ENCODE measurements at places on chromosomes 7 and 10. TPM values are rescaled to one million over a fixed set of nuclear protein-coding genes. Genes with fewer than 3 reads are reported as not detected.
A peak's percentile ranks its signal among the peaks of the same experiment; 100 is the strongest.

The RBP4 gene
- 0.17 TPM for total RNA-seq

GRCh38 chr10:130495891-130496636 is 359.9 kb downstream of the GLRX3 start:
- DNase-seq = no peak

GRCh38 chr10:63286754-63287264 is 153.7 kb downstream of the NRBF2 start:
- no peak for DNase-seq

The RBM33 gene
- total RNA-seq = 30.8 TPM

The LIPK gene
- 0.17 TPM for total RNA-seq

The PITX3 gene
- total RNA-seq = 6.5 TPM

The HABP2 gene
- not detected for total RNA-seq

DNA sequence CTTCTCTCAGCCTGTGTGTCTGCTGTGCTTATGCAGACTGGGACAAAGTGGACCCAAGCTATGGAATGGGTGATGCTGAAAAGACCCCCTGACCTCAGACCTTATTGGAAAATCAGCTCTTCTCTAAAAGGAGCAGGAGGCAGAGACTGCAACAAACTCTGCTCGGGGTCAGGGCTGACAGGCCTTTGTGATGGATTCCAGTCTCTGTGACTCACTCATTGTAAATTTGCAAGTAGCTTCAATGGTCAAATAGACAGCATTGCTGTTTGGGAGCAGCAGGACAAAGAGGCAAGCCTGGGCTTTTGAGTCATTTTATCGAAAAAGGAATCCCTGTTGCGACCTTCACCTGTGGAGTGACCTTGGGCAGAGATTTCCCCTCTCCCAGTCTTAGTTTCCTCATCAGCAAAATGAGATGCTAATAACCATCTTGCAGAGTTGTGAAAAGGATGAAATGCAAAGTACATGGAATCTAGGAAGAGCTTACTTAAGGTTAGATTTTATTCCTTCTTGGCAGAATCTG is 26.1 kb upstream of the GPR26 start:
- no peak for DNase-seq

The TAS2R5 gene
- total RNA-seq = not detected

The HOXA2 gene
- total RNA-seq = 0.51 TPM

DNA sequence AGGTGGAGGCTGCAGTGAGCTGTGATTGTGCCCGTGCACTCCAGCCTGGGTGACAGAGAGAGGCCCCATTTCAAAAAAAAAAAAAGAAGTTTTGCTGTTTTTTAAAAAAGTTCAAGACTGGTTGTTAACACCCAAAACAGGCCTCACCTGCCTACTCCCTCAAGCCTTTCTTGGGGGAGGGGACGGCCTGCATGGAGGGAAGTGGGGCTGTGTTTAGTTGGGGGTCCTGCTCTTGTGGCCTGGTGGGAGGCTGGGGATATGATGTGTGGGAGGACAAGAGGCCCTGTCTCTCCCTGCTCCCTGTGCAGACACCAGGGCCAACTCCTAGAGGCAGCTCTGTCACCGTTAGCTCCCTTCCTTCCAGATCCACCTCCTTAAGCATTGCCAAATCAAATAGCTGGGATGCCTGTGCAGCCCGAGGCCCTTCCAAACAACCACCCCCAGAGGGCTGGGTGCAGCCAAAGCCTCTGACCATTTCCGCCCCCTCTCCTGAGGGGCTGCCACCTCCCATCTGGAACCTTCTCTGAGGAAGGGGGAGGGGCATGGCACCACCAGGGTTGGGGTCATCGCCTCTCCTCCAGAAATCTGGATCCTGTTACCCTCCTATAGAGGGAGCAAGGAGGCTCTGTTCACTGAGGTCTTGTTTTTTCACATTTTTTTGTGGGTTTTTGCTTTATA is 32.9 kb upstream of the ANKRD2 start:
- DNase-seq = peak; percentile 40

- no peak for DNase-seq
Measured at GRCh38 chr10:108545921-108546320, 1377.4 kb downstream of the XPNPEP1 start.

The SPOCK2 gene
- total RNA-seq = 0.06 TPM

The TMEM243 gene
- total RNA-seq = 39.0 TPM

DNA sequence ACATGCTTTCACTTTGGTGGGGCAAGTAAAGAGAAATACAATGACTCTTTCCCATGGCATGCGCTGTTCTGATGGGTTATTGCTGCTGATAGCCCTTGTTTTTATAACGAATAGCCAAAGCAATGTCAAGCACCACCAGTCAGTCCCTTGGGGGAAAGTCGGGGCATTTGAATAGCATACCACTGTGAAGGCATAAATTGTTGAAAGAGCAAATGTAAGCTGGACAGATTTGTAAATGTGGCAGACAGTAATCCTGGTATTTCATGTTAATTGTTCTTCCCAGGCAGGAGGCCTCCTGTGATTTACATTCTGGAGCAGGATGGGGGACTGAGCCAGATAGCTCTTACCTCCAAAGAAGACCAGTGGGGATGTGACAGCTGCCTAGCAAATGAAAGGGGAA is 293.3 kb downstream of the ADRA2A start:
- no peak for DNase-seq

The OR2F1 gene
- not detected for total RNA-seq

GRCh38 chr10:100192350-100192749 is 6.5 kb upstream of the ERLIN1 start:
- DNase-seq = no peak

The PON2 gene
- 272 TPM for total RNA-seq

The DNAH11 gene
- under 0.01 TPM for total RNA-seq

The MUC3A gene
- not detected for total RNA-seq

The SP4 gene
- total RNA-seq = 8.3 TPM

DNA sequence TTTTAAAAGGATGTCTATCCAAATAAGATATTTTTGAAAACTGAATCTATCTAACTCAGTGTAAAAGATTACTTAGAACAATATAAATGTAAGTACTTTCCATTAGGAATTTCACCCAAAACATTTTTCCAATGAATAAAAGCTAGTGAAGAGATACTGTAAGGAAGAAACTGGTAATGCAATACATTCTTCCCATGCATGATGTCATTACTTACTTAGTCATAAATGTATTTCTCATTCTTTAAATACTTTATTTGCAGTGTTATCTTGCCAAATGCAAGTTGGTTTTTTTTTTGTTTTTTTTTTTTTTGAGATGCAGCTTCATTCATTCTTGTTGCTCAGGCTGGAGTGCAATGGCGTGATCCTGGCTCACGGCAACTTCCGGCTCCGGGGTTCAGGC is 265.6 kb downstream of the PHF14 start:
- DNase-seq = no peak

The NRP1 gene
- 174 TPM for total RNA-seq

DNA sequence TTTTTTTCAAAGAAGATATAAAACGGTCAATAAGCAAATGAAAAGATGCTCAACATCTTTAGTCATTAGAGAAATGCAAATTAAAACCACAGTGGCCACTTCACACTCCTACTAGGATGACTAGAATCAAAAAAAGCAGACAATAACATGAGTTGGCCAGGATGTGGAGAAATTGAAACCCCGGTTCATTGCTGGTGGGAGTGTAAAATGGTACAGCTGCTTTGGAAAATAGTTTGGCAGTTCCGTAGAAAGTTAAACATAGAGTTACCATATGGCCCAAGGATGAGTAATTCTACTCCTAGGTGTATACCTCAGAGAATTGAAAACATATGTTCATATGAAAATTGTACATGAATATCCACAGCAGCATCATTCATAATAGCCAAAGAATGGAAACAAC is 573.3 kb downstream of the GALNT17 start:
- DNase-seq = peak; percentile 43

The LBX1 gene
- 1.7 TPM for total RNA-seq

The HEPACAM2 gene
- total RNA-seq = not detected

DNA sequence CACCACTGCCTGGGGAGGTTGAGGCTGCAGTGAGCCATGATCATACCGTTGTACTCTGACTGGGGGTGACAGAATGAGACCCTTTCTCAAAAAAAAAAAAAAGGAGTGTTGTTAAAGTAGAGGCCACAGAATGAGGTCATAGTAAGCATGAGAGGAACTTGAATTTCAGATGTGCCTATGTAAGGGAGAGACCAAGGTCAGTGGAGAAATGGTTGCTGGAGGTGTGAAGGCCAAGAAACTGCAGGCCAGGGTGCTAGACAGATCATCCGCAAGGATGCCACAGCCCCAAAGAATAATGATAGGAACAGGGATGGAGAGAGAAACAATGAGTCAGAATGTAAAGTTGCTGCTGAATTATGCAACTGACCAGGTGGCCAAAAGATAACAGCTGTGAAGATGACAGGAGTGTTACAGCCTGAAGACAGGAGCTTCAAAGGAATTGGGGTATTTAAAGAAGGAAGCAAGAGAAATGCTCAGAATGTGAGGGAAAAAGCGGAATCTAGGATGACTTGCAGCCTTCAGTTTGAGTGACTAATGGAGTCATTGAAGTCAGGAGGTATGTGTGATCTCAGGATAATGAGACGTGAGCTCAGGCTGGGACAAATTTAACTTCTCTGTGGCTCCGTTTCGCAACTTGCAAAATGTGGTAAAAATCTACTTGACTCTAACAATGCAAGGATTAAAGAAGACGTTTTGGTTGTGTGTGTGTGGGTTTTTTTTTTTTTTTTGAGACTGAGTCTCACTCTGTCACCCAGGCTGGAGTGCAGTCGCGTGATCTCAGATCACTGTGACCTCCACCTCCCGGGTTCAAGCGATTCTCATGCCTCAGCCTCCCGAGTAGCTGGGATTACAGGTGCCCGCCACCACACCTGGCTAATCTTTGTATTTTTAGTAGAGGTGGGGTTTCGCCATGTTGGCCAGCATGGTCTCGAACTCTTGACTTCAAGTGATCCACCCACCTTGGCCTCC is 22.2 kb downstream of the TYW1B start:
- DNase-seq = peak; percentile 98

DNA sequence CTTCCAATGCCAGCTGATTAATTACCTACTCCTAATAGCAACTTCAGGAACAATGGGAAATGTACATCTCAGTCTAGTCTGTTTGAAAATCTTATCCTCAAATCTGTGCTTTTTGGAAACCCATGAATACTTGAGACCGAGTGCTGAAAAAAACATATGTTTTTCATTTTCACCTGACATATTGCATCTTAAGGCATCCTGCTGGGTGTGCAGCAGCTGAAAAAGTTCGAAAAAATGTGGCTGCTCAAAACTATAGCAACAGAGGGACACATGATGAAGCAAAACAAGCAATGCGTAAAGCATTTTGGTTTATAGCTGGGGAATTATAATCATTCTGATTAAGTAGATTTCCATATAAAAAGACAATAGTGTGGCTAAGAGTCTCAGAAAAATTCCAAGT is 218.0 kb downstream of the CREB5 start:
- DNase-seq = no peak

GRCh38 chr10:20767028-20767427 is 130.1 kb downstream of the NEBL start:
- peak; percentile 73 for DNase-seq

- no peak for DNase-seq
Measured at GRCh38 chr10:46287846-46288477, 1.2 kb downstream of the ANTXRL start.

DNA sequence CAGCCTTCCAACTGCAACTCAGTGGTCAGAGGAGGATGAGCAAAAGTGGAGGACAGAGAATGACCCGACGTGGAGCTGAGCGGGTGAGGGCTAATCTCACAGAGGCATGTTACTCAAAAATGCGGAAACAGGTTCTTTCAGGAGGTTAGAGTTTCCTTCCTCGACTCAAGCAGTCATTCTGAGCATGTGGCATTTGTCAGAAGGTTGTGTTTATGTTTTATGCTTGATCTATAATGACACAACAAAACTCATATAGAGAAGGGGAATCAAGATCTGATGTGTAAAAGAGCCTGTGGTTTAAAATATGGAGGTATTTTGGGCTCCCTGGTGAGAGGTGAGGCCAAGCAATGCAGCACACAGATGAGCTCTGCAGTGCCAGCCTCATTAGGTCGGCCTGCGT is 311.4 kb downstream of the ADARB2 start:
- no peak for DNase-seq

The KCNH2 gene
- not detected for total RNA-seq

- DNase-seq = peak; percentile 9
Measured at GRCh38 chr10:57699944-57700343, 567.8 kb downstream of the IPMK start.

DNA sequence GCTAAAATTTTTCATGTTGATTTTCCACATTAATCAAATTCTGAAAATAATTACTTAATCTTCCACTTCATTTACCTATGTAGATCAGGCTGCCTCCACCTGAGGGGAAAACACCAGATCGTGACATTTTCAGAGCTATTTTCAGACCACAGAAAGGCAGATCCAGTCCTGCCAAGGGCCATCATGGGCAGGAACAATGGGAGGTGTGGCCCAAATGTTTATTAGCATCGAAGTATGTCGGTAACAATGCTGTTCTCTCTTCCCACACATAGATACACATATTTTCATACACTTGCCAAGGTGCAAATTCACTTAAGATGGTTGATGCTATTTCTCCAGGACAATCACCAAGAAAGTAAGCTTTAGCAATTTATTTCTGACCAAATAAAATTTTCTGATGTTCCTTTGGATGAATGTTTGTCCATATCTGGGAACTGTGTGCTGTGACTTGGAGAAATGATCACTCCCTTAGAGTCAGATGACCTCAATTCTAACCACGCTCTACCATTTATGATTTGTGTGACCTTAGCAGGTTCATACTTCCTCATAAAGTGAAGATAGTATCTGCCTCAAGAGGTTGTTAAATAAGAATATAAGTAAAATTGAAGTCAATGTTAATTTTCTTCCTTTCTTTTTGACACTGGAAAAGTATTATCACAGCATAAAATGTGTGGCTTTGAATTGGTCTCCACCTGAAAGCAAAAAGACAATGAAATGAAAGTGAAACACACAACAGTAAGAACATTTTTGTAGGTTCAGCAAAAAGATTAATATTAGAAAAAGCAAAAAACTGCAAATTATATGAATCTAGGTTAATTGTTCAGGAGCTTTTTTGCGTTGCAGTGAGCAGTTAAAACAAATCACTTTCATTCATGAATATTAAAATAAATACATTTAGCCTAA is 310.4 kb upstream of the PHF14 start:
- DNase-seq = no peak

GRCh38 chr7:81932936-81933335 is 163.1 kb upstream of the HGF start:
- no peak for DNase-seq

DNA sequence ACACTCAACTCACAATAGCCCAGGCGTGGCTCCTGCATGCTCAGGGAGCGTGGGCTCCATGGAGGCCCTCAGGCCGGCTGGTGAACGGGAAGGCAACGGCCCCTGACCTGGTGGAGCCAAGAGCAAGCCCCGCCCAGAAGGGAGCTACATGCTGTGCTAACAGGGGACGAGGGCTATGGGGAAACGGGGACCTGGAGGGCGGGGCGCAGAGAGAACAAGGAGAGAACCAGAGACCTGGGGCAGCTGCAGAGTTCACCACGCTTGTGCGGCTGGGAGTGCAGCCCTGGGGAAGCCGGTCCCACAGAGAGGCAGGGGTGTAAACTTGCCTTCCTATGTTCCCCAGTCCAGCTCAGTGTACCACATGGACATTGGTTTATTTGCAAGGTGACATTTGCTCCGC is 69.2 kb upstream of the PPP2R2D start:
- no peak for DNase-seq

The LAMB4 gene
- not detected for total RNA-seq

DNA sequence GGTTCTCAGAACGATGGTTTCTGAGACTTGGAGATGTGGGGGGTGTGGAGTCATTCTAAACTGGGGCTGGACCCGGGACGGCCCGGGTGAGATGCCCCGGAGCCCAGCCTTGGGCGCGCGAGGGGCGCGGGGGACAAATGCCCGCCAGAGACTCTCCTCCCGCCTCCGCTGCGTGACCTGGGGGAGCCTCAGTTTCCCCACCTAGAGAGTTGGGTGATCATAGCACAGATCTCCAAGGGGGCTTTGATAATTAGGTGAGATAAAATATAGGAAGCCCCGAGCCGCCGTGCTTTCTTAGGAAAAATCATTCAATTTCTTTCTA is 658 bp upstream of the FZD8 start:
- DNase-seq = no peak

Measured in LHCN-M2 (cell line).